Breast epithelium (tissue), 4 donors: ENCODE measurements at places on chromosomes 11 and 22.

DNA sequence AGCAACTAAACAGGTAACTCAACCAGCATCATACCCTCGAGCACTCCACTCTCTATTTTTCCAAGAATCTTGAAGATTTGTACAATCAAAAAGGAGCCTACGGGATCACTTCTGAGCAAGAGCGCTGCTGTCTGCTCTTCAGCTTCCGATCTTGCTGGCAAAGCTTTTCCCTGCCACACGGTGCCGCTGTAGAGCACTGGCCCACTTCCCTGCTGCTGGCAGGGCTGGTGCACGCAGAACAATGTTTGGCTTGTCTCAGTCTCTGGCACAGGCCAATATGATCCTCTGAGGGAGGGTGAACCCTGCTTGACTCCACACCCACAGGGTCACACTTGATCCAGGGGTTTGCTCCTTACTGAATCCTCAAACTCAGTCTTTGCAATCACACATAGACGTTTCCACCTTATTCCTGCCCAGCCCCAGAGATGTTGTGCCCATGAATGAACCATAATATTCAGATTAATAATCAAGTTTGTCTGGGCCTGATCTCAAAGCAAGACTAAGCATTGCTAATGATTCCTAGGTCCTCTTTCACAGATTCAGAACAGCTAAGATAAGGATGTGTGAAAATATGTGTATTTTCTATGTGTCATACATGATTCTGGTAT is 536.6 kb downstream of the SOX6 start:
- H3K27me3 ChIP-seq = no peaks in the 10 kb centered on the region
- peak; percentile 65 for DNase-seq
- H3K36me3 ChIP-seq = no peaks in the 10 kb centered on the region
- no peaks in the 10 kb centered on the region for H3K4me1 ChIP-seq
- no peak overlapping the region for H3K4me3 ChIP-seq
- no peak overlapping the region for H3K27ac ChIP-seq

GRCh38 chr11:68122936-68123539 is 1.9 kb upstream of the CHKA start:
- DNase-seq = no peak
- no peaks in the 10 kb centered on the region for H3K27me3 ChIP-seq
- peak overlapping the region; percentile 65 for H3K27ac ChIP-seq
- H3K4me3 ChIP-seq = no peak overlapping the region
- H3K4me1 ChIP-seq = peaks cover 11% of the 10 kb centered on the region

DNA sequence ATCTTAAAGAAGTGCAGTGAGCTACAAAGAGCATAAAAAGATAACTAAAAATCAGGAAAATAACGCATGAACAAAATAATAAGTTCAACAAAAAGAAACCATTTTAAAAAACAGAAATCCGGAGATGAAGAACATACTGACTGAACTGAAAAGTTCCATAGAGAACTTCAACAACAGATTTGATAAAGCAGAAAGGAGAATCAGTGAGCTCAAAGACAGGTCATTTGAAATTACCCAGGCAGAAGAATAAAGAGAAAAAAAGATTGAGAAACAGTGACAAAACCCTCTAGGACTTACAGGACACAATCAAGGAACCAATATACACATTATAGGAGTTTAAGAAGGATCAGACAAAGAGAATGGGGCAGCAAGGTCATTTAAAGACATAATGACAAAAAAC is 334.3 kb downstream of the NTM start:
- no peak overlapping the region for H3K4me3 ChIP-seq
- no peaks in the 10 kb centered on the region for H3K27me3 ChIP-seq
- no peaks in the 10 kb centered on the region for H3K4me1 ChIP-seq

- H3K27ac ChIP-seq = no peak overlapping the region
- DNase-seq = no peak
- no peak overlapping the region for H3K4me3 ChIP-seq
- H3K4me1 ChIP-seq = peaks cover 10% of the 10 kb centered on the region
Measured at GRCh38 chr22:44634426-44635321, 67.3 kb upstream of the PRR5 start.

- H3K4me1 ChIP-seq = no peaks in the 10 kb centered on the region
- H3K36me3 ChIP-seq = no peaks in the 10 kb centered on the region
- peak overlapping the region; percentile 88 for H3K27ac ChIP-seq
- H3K27me3 ChIP-seq = no peaks in the 10 kb centered on the region
- DNase-seq = no peak
- H3K4me3 ChIP-seq = peak overlapping the region; percentile 82
Measured at GRCh38 chr11:76668362-76669155, 2.0 kb downstream of the LRRC32 start.

- H3K27ac ChIP-seq = peak overlapping the region; percentile 93
- H3K36me3 ChIP-seq = no peaks in the 10 kb centered on the region
- no peaks in the 10 kb centered on the region for H3K4me1 ChIP-seq
- H3K4me3 ChIP-seq = peak overlapping the region; percentile 92
- H3K27me3 ChIP-seq = no peaks in the 10 kb centered on the region
Measured at GRCh38 chr11:67302571-67303131, 679 bp upstream of the SSH3 start.

DNA sequence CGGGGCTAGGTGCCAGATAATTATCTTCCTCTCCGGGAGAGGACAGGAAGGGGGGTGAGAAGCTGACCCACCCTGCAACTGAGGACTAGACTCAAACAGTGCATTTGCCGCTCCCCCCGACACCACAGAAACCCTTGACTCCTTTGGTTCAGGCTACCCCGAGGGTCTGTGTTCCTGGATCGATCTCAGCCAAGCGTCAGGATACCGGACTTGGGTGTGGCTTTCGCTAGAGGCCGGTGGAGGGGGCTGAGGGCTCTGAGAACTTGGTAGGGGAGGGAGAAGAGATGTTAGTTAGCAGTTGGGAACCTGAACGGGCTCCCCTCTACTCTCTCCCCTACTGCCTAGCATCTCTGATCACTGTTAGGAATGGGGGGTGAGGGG is 840 bp downstream of the SEZ6L start:
- H3K27me3 ChIP-seq = peaks cover 60% of the 10 kb centered on the region
- H3K36me3 ChIP-seq = no peaks in the 10 kb centered on the region
- H3K27ac ChIP-seq = no peak overlapping the region
- peaks cover 5% of the 10 kb centered on the region for H3K4me1 ChIP-seq
- no peak for DNase-seq
- peak overlapping the region; percentile 40 for H3K4me3 ChIP-seq

GRCh38 chr11:27705873-27706820 is 5.9 kb upstream of the BDNF start:
- no peaks in the 10 kb centered on the region for H3K4me1 ChIP-seq
- H3K27me3 ChIP-seq = no peaks in the 10 kb centered on the region
- DNase-seq = no peak

GRCh38 chr22:39098576-39098975 is 1.5 kb downstream of the APOBEC3H start:
- no peak overlapping the region for H3K4me3 ChIP-seq
- peaks cover 5% of the 10 kb centered on the region for H3K4me1 ChIP-seq
- no peaks in the 10 kb centered on the region for H3K36me3 ChIP-seq
